ENCODE measurements at places on chromosomes 1 and 21.

GRCh38 chr1:173315296-173315695 lies 108.2 kb upstream of the TNFSF4 start:
- no peak for DNase-seq

GRCh38 chr1:111904478-111905218 lies 84.8 kb downstream of the KCND3 start:
- DNase-seq, result no peak

DNA sequence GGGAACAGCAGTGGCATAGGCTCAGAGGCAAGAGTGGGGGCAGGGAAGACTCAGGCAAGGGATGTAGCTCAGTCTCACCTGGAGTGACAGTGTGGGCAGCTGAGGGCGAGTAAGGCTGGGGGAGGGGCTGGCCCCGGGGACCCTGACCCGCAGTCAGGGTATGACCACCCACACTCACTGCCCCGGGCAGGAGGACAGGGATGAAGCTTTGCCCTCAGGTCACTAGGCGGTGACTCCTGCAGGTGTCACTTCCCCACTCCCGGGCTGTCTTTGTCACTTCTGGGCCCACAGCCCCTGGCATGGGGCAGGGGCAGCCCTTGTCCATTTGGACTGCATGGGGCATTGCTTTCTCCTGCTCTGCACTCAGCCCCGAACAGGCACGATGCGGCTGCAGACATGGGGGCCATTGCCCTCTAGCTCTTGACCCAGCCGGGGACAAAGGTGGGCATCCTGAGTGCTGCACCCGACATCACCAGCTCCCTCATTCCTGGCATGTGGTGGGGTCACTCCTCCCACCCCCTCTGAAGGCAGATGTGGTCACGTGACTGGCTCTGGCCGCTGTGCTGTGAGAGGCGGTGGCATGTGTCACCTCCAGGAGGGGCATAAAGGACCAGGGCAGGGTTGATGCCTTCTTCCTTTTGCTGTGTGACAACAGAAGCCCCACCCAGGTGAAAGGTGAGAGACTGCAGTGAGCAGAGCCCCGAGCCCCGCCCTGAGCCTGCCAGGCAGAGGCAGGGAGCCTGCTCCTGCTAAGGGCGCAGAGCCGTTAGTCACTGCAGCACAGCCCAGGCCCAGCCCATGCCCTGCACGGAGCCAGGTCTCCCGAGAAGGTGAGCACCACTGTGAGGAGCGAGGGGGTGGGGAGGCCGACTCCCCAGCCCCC lies 66.0 kb downstream of the MATN1 start:
- DNase-seq, result no peak

DNA sequence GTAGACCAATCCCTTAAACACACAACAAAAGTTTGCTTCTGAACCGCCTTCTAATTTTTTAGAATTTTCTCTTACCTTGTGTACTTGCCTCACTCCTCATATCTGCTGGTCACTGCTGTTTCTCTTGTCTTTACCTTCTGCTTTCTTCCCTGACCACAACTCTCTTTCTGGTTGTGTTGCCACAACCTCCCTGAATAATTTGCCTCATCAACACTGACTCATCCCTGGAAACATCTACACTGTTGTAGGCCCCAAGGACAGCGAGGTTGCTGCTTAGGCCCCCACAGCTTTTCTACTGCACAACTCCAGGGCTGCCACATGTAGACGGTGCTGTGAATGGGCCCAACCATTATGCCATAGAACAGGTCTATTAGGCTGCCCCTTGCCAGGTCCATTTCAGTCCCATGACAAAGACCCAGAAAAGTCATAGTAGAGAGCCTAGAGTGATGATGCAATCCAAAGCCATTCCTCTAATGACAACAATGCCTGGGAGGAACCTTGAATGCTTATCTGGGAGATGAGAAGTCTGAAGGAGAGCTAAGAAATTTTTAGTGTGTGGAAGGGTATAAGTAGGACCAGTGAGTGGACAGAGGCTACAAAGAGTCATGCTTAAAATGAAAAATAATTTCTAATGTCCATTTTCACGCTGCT lies 36.6 kb upstream of the LCE5A start:
- DNase-seq, result no peak

GRCh38 chr1:118244194-118244593 lies 59.2 kb upstream of the SPAG17 start:
- DNase-seq, result no peak

GRCh38 chr1:41492341-41492848 lies 7.9 kb upstream of the EDN2 start:
- DNase-seq, result peak; percentile 36

GRCh38 chr21:21860888-21861287 lies 862.7 kb downstream of the NCAM2 start:
- DNase-seq, result no peak

GRCh38 chr1:60960891-60961461 lies 121.4 kb upstream of the NFIA start:
- no peak for DNase-seq

DNA sequence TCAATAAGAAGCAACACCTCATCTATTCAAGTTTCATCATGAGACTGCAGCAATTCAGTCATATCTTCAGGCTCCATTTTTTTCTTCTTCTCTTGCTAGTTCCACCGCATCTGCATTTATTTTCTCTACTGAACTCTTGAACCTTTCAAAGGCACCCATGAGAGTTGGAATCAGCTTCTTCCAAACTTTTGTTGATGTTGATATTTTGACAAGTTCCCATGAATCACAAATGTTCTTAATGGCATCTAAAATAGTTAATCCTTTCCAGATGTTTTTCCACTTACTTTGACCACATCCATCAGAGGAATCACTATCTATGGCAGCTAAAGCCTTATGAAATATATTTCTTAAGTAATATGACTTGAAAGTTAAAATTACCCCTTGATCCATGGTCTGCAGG lies 434.3 kb downstream of the GPATCH2 start:
- DNase-seq, result no peak

Measured in CMK (cell line).